ENCODE measurements at places on chromosomes 3 and 15.

- no peak for DNase-seq
Observed at GRCh38 chr3:18398448-18398847, 26.7 kb downstream of the SATB1 start.

DNA sequence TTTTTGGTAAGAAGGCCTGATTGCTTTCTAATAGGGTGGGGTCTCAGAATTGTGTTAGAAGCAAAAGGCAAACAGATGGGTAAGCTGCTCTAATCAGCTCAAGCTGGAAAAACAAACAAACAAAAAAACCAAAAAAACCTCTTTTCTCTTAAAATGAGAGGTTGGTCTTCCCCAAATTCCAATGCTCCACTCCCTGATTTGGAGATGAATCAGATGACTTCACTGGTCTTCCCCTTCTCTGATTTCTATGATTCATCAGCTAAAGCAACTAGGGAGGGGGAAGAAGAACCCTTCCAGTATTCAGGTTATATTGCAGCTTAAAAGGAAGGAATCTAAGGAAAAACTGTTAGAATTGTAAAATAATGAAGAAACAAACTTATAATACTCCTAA lies 9.6 kb upstream of the ANXA2 start:
- DNase-seq, result no peak

DNA sequence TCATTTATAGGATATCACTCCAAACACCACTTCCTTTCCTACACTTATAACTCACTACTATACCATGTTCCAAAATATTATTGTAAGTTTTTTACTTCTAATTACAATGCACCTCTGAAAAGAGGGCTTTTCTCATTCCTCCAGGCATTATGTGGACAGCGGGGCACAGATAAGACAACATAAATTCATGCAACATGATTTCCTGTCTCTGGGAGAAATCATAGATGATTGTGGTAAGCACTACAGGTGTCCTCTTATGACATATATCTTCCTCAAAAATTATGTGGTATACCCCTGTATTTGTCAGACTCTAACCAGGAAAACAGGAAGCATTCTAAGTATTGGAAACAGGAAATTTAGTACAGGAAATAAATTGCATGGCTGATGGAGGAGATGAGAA lies 45.7 kb upstream of the INO80 start:
- no peak for DNase-seq

- no peak for DNase-seq
Observed at GRCh38 chr3:127135241-127136023, 57.5 kb upstream of the PRR23E start.

- DNase-seq, result no peak
Observed at GRCh38 chr3:126826693-126827092, 122.7 kb downstream of the CHCHD6 start.

DNA sequence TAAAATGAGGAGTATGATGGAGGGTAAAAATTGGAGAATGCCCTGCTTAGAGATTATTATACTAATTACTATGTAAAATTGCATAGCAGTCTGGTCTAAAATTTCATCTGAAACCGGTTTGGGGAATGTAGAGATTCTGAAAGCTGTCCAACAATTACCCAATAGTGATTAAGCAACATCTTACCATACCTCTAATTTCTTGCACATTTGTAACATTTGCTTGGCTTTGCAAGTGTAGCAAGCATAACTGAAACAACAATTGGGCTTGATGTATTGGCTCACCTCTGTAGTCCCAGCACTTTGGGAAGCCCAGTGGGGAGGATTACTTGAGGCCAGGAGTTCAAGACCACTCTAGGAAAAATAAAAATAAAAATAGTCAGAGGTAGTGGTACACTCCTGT lies 17.4 kb downstream of the AADACL2 start:
- DNase-seq, result no peak

- no peak for DNase-seq
Observed at GRCh38 chr15:70376031-70376928, 278.6 kb upstream of the TLE3 start.

GRCh38 chr3:193843474-193844301 lies 250.7 kb downstream of the OPA1 start:
- peak; percentile 55 for DNase-seq

DNA sequence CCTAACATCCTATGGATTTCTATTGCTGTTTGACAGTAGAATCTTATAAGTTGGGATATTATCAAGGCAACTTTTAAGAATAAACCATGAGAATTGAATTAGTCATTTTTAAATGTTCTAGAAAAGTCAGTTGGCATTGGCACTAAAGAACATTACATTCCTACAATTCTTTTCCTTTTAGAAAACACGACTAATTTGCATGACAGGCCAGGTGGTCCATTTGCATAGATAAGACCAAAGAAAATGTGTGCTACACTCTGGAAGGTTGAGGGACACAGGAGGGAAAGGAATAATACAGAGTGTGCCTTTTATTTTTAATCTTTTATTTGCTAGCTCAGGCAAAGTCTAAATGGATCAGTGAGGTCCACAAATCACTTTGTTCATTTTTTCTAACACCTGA lies 962.3 kb downstream of the EPHA3 start:
- DNase-seq, result no peak

DNA sequence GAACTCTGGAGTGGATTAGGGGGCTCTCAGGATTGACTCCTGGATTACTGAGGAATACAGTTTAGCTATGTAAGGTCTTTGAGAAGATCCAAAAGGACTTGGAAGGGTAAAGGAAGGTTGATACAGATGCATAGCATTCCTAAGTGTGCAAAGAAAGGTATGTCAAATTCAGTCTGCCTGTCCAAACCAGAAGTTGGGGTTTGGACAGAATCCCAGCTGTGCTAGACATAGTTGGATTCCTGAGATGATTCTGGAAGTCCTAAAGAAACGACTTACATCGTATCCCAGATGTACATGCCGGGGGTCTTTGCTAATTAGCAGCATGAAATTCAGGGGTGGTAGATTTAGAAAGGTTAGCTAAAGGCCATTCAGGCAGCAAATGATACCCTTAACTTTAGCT lies 97.7 kb upstream of the TSPAN3 start:
- DNase-seq, result no peak

- no peak for DNase-seq
Observed at GRCh38 chr3:158447408-158447807, 123.6 kb upstream of the MLF1 start.

GRCh38 chr15:74776821-74777768 lies 4.8 kb upstream of the CSK start:
- no peak for DNase-seq

- DNase-seq, result no peak
Observed at GRCh38 chr3:184366619-184367289, 5.2 kb downstream of the POLR2H start.

DNA sequence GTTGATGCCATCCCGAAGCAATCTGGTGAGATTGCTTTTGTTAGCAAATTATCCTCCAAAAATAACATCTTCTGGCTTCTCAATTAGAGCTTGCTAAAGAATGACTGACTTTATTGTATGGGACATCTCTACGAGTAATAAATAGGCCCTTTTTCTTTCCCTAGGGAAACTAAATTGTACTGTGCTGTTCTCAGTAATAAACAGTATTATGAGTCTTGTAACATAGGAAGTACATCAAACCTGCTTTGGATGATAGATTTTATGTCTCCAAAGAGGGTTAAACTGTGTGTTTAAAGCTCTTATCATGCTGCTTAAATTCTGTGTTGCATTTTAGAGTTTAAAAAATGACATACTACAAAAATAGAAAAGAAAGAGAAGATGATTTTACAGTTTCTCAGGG lies 153.4 kb upstream of the THRB start:
- DNase-seq, result no peak

DNA sequence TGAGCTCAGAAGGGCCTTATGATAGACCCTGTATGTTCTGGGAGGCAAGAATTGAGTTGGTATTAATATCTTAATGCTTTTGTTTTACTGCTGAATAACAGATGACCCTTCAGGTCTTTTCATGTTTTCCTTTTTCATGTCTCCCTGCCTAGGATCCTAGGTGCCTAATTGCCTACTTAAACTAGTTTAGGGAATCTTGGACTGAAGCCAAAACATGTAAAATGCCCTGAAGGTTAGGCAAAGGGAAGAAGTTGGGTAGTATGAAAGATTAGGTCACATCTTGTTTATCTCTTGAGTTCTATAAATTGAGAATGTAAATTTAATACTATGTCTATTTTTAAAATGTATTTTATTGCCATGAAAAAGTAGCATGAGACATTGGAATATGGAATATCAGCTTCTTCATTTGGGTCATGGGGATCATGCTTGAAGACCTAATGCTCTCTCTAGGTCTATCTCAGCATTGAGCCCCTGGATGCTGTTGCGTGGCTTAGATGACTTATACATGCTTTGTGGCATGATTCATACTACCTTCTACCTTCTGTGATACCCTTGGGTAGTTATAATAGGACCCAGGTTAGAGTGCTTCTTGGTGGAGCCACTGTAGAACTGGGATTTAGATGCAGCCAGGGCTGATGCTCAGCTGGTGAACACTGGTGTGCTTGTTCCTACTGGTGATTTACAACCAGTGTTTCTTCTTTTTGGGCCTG lies 26.4 kb downstream of the RBM6 start:
- no peak for DNase-seq

DNA sequence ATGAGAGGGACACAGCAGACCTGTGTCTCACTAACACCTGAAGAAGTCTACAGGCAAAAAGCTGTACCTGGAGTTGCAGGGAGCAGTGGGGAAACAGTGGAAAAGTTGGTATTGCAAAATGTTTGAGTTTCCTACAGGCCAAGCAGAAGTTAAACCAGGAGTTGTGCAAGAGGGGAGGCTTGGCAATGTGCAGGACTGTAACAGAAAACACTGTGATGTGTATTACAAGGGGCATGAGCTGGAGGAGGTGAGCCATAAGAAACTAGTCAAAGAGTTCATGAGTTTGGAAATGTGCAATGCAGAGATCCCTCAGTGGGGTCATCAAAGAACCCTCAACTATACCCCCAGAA lies 47.1 kb upstream of the SERPINI2 start:
- DNase-seq, result no peak

GRCh38 chr3:139659511-139659910 lies 18.3 kb downstream of the NMNAT3 start:
- no peak for DNase-seq

DNA sequence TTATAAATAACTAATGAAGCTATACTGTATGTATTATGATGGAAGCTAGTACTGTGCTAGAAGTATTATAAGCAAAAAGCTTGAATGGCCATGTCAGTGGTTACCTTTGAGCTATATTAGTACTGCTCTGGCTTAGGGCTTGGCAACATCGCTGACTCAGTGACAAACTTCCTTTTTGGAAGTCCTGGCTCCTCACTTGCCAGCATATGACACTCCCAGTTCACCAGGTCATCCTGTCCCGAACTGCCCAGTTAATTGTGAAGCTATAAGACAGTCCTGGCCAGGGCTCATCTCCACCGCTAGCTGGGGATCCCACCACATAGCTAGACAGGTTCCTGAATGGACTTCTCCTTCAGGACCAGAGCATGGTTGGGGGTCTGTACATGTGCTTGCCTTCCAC lies 31.9 kb downstream of the RAB8B start:
- DNase-seq, result no peak

DNA sequence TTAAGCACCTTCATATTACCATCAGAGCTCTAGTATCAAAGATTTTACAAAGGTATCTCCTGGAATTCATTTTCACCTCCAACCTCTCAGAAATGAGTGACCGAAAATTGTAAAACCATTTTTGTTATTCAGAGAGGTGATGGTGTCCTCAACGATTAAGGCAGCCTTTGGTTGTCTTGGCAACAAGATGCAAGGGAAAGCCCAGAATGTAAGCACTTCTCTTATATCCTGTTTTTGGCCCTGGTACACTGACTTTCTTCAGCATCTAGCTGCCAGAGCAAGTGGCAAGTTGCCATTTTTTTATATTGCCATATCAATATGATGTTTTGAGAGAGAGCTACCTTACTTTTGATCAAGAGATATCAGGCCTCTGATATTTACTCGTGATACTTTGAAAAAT lies 384.9 kb upstream of the NECTIN3 start:
- DNase-seq, result no peak

- no peak for DNase-seq
Observed at GRCh38 chr3:195164573-195165264, 106.2 kb downstream of the XXYLT1 start.

DNA sequence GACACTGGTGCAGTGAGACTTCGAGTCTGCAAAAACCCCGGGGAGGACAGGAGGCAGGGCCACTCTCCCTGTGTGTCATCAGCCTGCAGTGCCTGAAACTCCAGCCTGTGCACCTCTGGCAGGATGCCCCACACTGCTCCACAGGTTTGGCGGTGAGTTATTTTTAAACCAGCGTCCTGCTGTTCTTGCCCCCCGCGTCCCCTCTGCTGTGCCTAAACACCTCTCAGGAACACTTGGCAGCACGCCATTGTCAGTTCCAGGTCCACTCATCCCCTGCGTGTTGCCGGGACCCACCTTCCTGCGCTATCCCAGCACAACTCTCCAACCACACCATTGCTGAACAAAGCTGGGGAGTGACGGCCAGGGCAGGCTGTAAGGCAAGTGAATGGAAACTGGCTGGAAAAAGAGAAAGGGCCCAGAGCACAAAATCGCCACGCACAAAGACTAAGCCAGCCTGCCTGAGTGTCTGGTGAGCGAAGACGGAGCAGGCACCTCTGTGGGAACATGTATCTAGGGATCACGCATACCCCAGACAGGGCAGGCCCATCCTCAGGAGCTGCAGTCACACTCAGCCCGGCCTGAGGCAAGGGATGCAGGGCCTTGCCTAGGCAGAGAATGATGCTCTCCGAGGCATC lies 3.1 kb upstream of the PLA2G4F start:
- no peak for DNase-seq

- DNase-seq, result no peak
Observed at GRCh38 chr15:82176542-82176941, 86.0 kb downstream of the EFL1 start.

DNA sequence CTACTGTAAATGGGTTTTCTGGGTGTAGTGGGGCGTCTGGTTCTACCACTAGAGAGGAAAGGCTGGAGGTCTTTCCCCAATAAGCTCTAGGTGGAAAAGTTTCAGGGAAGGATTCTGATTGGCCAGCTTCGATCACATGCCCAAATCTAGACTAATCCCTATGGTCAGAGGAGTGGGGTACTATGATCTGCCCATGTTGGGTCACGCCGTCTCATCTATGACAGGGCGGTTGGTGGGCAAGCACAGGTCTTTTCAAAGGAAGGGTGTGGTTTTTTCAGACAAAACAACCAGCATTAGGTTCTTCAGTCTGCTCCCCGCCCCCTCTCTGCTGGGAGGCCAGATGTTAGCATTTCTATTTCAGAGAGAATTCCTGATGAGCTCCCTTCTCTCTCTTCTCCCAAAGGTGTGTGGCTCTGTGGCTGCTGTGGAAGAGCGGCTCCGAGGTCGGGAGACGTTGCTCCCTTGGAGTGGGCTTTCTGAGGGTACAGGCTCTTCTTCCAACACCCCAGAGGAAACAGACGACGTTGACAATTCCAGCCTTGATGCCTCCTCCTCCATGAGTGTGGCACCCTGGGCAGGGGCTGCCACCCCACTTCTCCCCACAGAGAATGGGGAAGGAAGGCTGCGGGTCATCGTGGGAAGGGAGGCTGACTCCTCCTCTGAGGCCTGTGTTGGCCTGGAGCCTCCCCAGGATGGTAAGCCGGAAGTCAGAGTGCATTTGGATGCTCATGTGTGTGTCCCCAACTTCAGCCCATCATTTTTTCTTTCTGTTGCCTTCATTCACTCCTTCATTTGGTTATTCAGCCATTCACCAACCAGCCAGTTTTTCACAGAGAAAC lies 9.7 kb upstream of the TATDN2 start:
- DNase-seq, result no peak

Measured in epithelial cell of proximal tubule (primary cell).